NCI-H2029 treated with DMSO at 0.1 percent for 48 hours (cell line): ENCODE measurements at places on chromosomes 16 and 17.

GRCh38 chr16:12612598-12613101, 191.0 kb downstream of the CPPED1 start:
- no peak for DNase-seq

GRCh38 chr17:41785859-41786226, 668 bp downstream of the JUP start:
- DNase-seq, result no peak

GRCh38 chr16:74577882-74578366, 29.0 kb downstream of the GLG1 start:
- no peak for DNase-seq

GRCh38 chr16:57013229-57013628, 23.9 kb downstream of the NLRC5 start:
- DNase-seq, result no peak

- no peak for DNase-seq
Observed at GRCh38 chr16:82753821-82754220, 127.1 kb downstream of the CDH13 start.

- DNase-seq, result no peak
Observed at GRCh38 chr17:41420134-41420533, 4.3 kb downstream of the KRT37 start.

DNA sequence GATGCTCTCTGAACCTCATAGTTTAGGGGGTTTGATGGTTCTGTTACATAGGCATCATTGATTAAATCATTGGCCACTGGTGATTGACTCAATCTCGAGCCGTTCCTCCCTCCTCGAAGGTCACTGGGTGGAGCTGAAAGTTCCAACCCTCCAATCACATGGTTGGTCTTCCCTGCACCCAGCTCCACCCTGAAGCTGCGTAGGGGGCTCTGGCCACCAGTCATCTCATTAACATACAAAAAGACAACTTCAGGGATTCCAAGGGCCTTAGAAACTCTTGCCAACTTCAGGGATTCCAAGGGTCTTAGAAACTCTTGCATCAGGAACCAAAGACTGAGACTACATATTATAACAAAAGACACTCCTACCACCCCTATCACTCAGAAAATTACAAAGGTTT, 306.5 kb upstream of the TNRC6C start:
- no peak for DNase-seq
